ENCODE measurements at places on chromosomes 5 and 9.
A peak's percentile ranks its signal among the peaks of the same experiment; 100 is the strongest.

- DNase-seq = no peak
Observed at GRCh38 chr5:178339272-178339671, 106.7 kb upstream of the PHYKPL start.

DNA sequence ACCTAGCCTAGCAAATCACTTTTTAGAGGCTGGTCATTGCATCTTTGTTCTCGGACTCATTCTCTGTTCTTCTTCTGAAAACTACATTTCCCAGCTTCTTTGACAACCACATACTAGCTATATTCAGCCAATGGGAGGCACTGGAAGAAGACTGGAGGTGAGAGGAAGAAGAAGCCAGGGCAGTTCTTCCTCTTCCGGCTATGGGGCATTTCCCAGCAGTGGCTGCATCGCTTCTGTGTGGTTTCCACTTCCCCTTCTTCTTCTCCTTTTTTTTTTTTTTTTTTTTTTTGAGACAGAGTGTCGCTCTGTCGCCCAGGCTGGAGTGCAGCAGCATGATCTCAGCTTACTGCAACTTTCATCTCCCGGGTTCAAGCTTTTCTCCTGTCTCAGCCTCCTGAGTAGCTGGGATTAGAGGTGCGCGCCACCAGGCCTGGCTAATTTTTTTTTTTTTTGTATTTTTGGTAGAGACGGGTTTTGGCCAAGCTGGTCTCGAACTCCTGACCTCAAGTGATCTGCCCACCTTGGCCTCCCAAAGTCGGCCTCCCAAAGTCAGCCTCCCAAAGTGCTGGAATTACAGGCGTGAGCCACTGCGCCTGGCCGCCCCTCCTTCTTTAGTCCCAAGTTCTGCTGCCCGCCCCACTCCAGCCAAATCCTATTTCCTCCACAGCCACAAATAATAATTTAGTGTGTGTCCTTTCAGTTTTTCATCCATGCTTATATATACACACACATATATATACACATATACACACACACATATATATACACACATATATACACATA lies 6.9 kb upstream of the UBAP1 start:
- no peak for DNase-seq

DNA sequence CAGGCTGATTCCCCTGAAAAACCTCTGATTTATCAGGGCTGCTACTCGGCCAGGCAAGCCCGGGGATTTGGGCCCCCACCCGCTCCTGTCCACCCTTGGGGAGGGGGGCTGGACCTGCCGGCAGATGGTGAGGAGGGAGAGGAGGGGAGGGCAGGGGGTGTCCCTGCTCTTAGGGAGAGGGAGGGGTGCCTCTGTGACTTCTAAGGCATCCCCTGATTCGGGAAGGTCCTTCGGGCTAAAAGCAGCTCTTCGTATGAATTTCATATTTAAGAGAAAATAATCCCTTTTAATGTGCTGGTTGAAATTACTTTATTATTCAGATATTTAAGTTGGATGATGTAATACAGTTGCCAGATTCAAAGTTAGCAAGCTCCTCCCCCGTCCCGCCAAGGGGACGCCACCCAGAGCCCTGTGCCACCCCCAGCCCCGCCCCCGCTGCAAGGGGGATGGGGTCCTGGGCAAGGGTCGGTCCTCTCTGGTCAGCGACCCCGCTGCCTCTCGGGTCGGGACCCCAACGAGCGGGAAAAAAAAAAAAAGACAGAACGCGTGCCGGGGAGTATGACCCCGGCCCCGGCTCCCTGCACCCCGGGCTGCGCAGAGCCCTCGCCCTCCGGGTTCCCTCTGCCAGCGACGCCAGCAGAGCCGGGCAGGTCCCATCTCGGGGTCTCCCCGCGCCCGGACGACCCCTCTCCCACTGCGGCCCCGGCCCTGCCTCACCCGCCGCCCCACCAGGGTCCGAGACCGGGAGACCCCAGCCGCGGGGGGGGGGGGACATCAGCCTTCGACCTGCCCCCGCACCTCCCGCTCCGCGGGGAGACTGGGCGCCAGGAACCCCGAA lies 12.4 kb downstream of the LHX3 start:
- no peak for DNase-seq

DNA sequence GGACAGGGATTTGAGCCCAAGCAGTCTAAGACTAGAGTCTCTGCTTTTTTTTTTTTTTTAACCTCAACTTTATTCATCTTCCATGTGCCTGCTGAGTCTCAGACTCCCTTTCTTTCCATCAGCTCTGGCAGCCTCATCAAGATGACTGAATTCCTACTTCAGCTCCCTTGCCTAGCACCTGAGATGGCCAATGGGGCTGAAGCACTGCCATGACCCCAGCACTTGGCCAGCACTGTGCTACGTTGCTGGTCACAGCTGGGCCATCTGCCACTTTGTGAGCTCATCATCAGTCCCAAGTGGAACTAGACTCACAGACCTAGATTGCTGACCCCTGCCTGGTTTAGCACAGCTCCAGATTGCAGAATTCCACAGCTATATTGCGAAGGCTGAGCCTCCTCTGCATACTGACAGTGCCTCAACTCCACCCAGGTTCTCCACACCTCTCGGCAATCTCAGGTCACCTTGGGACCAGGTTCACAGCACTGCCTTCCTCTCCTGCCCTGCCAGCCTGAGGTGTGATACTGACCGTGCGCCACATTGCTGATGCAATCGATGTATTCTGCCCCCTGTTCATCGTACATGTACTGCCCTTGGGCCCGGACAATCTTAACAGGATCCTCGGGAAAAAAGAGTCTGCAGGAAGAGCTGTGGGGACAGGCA lies 1.6 kb downstream of the PHYKPL start:
- DNase-seq = no peak

DNA sequence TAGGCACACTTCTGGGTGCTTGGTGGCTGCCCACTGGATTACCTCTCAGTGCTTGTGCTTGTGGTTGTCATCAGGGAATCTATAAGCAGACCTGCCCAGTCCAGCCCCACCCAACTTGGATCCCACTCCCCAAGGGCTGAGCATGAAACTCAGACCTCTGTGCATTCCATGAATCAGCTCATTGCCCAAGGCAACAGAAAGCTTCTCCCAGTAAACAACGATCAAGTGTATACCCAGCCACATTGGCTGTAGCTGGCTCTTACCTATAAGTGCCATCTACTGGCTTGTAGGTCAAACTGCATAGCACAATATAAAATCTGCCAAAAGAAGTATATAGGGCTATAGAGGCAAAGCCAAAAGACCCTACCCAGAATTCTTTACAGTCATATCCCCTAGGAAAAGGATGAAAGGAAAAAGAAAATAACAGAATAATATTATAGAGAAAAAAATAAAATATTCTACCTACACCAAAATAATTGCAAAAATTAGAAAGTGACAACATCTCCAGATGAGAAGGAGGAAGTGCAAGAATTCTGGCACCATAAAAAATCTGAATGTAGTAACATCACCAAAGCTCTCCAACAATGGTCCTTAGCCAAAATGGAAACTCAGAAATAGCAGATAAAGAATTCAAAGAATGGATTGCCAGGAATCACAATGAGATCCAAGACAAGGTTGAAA lies 321.0 kb upstream of the TRPC7 start:
- no peak for DNase-seq

GRCh38 chr5:6218116-6218515 lies 160.2 kb downstream of the MED10 start:
- DNase-seq = no peak

- peak; percentile 77 for DNase-seq
Observed at GRCh38 chr9:116550696-116551436, 136.2 kb upstream of the TRIM32 start.

- DNase-seq = no peak
Observed at GRCh38 chr5:36273809-36274526, 27.7 kb downstream of the RANBP3L start.

- no peak for DNase-seq
Observed at GRCh38 chr5:43061352-43062075, 21.4 kb upstream of the ANXA2R start.

- DNase-seq = no peak
Observed at GRCh38 chr9:21155501-21155900, 11.0 kb downstream of the IFNA21 start.

- no peak for DNase-seq
Observed at GRCh38 chr5:173240091-173241050, 5.4 kb upstream of the NKX2-5 start.

GRCh38 chr5:158419186-158419585 lies 560.2 kb upstream of the CLINT1 start:
- DNase-seq = no peak

DNA sequence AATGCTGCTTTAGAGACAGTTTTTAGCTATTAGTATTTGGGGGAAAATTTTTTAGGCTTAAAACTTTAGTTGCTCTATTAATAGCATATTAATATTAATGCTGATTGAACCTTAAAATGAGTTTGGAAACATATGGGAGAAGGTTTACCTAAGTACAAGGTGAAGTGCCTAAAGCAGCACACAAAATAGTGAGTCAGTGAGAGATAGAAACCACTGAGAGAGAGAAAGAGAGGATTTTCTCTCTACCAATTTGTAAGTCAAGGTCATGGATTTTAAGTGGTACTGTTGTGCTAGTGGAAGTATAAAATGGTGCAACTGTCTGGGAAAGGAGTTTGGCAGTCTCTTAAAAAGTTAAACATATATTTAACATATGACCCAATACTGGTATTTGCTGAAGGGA lies 64.9 kb downstream of the MARCHF3 start:
- no peak for DNase-seq

DNA sequence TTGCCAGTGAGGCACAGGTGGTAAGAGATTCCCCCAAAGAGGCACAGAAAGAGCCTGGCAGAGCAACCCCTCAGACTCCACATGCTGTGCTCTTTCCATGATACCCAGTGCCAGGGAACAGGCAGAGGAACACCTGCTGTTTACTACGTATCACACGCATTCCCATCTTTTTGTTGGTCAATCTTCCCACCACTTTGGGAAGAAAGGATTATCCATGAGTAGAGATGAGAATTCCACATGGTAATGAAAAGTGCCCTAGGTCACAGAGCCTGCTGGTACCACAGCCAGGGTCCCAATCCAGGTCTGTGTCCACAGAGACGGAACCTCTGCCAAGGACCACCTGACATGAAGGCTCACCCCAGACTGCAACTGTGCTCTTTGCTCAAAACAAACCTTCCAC lies 86.6 kb downstream of the LHFPL2 start:
- DNase-seq = no peak

GRCh38 chr5:159458217-159458711 lies 128.0 kb upstream of the IL12B start:
- DNase-seq = no peak

DNA sequence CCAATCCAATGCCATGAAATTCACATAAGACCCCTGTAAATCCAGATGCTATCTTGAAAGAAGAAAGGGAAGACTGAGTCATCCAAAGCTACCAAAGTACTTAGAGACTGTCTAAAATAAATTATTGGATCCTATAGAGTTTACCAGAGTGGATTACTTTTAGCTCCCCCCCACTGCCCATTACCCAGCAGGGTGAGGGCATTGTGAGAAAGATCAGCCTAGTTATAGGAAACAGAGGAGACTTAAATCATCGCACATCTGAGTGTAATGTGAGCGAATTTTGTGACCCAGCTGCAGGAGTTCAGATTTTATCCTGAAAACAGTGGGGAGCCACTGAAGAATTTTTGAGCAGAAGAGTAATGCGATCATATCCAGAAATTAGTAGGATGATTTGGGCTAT lies 1.6 kb upstream of the ENHO start:
- no peak for DNase-seq

DNA sequence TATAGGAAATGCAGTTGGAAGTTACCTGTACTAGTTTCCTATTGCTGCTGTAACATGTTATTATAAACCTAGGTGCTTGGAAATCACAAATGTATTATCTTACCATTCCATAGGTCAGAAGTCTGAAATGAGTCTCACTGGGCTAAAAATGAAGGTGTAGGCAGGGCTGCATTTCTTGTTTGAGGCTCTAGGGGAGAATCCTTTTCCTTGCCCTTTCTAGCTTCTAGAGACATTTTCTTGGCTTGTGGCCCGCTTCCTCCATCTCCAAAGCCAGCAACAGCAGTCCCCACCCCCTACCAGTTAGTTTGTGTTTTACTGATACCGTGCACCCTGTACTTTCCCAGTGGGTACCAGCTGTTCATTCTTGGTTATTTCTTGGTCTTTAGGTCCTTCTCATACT lies 153.3 kb downstream of the SLF1 start:
- no peak for DNase-seq

GRCh38 chr9:116605904-116606341 lies 81.2 kb upstream of the TRIM32 start:
- DNase-seq = no peak

Data from cerebellum (tissue), 4 donors.